ENCODE measurements at places on chromosomes 12 and 14. TPM values are rescaled to one million over a fixed set of nuclear protein-coding genes. Genes with fewer than 3 reads are reported as not detected.

The IL23A gene
- 0.56 TPM for total RNA-seq

GRCh38 chr14:78417532-78417931, 247.4 kb downstream of the NRXN3 start:
- no peak for DNase-seq

DNA sequence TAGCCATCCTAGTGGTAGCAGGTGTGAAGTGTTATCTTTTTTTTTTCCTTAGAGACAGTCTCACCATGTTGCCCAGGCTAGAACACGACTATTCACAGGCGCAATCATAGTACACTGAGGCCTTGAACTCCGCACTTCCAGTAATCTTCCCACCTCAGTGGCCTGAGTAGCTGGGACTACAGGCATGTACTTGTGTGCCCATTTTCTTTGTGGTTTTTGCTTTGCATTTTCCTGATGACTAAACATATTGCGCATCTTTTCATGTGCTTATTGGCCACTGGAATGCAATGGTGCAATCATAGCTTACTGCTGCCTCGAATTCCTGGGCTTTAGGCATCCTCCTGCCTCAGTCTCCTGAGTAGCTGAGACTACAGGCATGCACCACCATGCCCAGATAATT, 33.3 kb upstream of the GCH1 start:
- no peak for DNase-seq

- DNase-seq, result no peak
Observed at GRCh38 chr12:116459916-116460663, 99.1 kb upstream of the MAP1LC3B2 start.

The FOXA1 gene
- 30.5 TPM for total RNA-seq

The DYNC1H1 gene
- 437 TPM for total RNA-seq

The CMA1 gene
- total RNA-seq, result 2.4 TPM

GRCh38 chr14:86902176-86902950, 1090.6 kb downstream of the GALC start:
- no peak for DNase-seq

DNA sequence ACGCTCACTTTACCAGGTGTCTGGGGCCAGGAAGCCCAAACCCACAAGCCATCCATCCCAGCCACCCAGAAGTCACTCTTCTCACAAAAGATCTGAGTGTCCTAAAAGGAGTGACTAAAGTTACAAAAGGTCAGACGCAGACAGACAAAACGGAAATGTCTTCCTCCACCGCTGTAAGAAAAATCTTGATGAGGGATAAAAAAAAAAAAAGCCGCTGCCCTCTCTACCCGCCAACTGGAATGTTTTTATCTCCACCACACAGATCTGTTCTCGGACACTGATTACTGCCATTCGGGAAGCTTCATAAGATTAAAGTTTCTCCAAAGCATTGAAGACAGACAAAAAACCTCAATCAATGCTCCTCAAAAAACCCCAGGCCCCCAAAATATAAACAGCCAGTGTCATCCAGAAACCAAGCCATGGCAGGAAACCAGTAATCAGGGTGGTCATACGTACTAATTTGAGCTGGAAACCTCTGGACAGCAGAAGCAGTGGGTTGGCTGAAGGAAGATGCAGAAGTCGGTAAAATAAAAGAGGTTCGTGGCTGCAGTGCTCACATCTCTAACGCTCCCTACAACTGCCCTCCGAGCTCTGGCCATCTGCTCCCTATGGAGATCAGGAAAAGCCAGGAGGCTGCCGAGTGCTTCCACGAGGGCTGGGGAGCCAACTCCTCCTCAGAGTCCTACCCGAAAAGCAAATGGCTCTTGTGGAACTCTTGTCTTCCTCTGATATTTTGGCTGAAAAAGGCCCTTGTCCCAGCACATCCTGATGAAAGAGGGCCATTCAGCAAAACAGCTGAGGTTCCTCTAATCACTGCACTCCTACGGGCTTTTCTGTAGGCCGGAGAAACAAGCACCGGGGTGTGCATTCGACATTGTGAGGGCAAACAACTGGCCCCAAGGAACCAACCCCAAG, 30.3 kb downstream of the SSH1 start:
- peak; percentile 35 for DNase-seq

- DNase-seq, result no peak
Observed at GRCh38 chr14:59320763-59321625, 132.5 kb downstream of the DAAM1 start.

DNA sequence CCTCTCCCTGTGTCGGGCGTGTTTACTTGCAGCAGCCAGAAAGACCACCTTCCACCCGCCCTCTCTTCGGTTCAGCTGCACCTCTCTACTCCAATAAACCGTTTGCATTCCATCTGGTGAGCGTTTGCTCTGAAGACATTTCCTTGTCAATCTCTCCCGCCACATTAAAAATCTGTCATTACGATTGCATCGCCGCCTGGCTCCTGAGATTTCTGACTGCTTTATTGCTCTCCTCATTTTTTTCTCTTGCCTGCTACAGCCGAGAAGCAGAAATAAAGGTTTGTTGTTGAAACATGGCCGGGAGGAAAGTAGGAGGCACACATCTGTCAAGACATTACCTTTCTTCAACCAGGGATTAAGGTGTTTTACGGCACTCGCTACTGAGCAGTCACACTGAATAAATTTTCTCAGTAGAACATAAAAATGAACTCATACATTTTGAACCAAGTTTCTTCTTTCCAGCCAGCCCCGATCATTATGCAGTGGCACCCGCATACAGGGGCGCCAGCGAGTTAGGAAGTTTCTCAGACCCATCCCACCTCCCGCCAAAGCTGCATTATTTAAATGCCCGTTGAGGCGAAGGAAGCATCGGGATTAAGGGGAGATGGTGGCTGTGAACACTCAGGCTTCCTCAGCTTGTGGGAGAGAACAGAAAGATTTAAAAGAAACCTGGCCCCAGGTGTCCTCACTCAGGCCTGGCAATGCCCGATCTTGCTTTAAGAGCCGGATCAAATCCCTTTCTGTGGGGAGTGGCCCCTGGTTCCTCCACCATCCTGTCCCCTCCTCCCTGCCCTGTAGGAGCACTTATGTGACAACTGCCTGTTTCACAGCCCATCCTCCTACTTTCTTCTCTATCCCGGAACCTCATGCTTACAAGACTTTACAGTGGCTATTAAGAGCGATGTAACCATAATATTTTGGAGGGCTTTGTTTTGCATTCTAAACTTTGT, 1108.9 kb downstream of the BCL11B start:
- DNase-seq, result no peak

The IL22 gene
- total RNA-seq, result not detected

- peak; percentile 95 for DNase-seq
Observed at GRCh38 chr14:73825551-73826188, 26.0 kb upstream of the PTGR2 start.
